ENCODE measurements at places on chromosomes 11 and 22.
A peak's percentile ranks its signal among the peaks of the same experiment; 100 is the strongest.

GRCh38 chr11:29063630-29064361 lies 953.0 kb downstream of the KCNA4 start:
- no peak for DNase-seq

GRCh38 chr11:75813124-75813523 lies 1.9 kb upstream of the UVRAG start:
- DNase-seq, result no peak

DNA sequence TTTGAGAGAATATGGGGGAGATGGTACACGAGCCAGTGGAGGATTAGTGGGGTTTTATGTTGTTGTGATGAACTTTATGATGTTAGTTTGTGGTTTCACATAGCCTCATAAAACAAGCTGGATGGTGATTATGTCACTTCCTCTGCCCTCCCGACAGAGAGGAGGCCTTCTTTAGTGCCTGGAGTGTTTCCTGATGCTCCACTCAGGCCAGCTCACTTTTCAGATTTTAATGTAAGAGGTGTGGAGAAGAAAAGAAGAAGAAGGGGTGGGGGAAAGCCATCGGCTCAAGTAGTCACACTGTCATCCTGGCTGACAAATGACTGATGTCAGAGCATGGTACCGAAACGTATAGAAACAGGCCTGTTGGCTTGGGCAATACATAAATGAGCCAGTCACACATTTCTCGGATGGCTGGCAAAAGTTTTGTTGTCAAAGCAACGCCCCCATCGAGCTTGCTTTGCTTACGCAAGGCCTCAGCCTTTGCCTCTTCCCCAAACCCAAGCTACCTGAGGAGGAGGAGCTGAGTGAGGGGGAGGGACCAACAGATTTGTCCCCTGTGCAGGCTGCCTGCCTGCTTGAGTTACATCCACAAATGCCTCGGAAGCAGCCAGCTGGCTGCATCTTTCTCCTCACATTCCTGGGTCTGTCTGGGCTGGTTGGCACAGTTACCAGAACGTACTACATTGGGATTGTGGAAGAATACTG lies at the start of gene HEPHL1:
HEPHL1 (plus strand) TSS at position 578 of the 705 bp plus-strand sequence; CDS start at position 593, 15 bp downstream.
- DNase-seq, result no peak

GRCh38 chr11:64720167-64720566 lies 2.8 kb downstream of the NRXN2 start:
- DNase-seq, result no peak

- no peak for DNase-seq
Observed at GRCh38 chr22:25493794-25494193, 70.7 kb upstream of the GRK3 start.

GRCh38 chr22:47795477-47796127 lies 1033.2 kb downstream of the TBC1D22A start:
- no peak for DNase-seq

DNA sequence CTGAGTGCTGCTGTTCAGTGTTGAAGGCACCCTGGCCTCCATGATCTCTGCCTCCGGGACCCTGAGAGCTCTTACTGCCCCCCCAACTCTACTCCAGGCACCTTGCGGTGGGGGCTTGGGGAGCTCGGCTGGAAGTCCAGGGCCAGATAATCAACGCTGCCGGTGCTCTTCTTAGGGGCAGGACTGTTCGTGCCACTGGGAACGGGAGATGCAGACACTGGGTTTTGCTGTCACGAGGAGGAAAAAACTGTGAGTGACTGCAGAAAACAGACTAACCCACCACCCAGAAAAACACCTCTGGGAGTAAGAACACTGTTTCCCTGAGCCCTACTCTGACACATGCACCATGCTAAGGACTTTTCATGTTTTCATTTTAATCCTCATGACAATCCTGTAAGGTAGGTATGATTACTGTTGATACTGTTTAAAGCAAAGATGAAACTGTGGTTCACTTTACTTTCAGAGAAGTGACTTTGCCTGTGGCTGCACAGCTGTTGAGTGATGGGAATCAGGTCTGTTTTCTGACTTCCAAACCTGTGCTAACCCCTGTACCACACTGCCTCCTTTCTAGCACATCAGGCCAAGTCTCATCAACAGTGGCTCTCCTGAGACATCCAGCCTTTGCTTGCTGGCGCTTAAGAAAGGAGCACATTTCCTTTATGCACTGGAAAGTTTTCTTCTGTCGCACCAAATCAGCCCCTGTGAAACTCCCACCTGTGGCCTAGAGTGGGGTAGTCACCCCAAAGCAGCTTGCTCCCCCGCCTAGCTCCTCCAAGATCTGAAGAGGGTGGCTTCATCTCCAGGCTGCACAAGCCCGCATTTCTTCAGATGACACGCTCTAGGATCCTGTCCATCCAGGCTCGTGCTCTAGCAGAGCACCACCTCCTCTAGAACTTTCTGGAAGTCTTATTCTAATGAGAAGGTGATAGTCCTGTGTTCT lies 31.8 kb downstream of the USP35 start:
- DNase-seq, result no peak

DNA sequence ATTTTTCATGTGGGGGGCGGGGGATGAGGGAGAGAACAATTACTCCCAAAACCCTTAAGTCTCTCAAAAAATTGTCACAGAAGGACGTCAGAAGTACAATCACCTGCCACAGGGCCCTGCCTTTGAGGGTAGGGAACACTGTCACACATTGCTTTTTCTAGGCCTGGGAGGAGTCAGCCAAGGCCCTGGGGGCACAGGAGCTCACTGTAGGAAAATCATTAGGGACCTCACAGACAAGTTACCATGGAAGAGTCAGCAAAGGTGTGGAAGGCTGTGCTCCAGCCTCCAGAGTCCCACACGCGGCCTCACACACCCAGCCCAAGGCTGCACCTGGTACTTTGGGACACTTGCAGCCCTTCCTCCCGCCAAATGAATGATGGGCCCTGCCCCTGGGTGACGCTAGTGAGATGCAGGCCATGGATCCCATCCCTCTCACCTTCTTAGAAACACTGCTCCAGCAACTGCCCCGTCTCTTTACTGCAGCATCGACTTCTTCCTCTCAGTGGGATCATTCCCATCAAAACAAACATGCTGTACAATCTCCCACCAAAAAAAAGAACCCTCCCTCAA lies 3.3 kb downstream of the PLEKHA7 start:
- DNase-seq, result no peak

- DNase-seq, result peak; percentile 64
Observed at GRCh38 chr11:128172046-128172878, 415.1 kb downstream of the ETS1 start.

DNA sequence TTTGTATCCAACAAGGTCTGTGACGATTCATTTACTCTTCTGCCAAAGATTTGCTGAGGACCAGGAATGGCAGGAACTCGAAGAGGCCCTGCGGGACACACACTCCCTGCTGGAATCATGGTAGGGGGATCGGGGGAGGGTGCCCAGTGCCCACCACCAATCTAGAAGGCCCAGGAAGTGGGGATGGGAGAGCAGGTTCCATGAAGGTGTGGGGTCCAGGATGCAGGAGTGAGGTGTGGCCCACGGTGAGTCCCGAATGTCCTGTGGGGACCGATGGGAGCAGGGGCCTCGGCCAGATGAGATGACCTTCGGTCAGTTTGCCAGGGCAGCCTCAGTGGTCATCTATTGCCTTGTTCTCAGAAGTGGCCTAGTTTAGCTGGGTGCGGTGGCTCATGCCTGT lies 492.7 kb downstream of the BRD1 start:
- no peak for DNase-seq

DNA sequence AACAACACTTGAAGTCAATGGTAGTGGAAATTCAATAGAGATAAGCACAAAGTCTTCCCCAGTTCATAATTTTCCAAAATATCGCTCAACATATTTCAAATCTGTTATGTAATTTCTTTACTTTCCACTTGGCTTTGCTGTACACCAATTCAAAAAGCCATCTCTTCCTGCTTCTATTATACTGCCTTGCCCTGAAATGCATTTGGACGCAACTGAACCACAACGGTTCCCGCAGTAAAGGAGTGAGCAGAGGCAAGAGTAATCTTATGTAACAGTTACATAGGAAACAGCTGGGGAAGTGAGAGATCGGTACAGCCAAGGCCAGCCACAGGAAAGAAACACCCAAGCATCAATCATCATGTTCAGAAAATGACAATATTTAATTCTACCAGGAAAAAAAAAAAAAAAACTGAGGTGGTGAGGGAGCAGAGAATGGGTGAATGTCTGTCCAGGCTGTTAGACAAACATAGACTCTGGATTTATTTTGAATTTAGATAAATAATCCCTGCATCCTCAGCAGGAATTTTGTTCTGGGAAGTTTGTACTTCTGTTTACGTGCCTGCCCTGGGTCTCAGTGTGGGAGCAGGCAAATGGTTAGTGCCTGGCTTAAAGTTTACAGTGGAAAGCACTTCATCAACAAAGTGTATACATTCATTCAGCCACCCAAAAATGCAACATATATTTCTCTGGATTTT lies 392.2 kb downstream of the ETS1 start:
- DNase-seq, result no peak

GRCh38 chr11:115527534-115528125 lies 23.4 kb upstream of the CADM1 start:
- no peak for DNase-seq

DNA sequence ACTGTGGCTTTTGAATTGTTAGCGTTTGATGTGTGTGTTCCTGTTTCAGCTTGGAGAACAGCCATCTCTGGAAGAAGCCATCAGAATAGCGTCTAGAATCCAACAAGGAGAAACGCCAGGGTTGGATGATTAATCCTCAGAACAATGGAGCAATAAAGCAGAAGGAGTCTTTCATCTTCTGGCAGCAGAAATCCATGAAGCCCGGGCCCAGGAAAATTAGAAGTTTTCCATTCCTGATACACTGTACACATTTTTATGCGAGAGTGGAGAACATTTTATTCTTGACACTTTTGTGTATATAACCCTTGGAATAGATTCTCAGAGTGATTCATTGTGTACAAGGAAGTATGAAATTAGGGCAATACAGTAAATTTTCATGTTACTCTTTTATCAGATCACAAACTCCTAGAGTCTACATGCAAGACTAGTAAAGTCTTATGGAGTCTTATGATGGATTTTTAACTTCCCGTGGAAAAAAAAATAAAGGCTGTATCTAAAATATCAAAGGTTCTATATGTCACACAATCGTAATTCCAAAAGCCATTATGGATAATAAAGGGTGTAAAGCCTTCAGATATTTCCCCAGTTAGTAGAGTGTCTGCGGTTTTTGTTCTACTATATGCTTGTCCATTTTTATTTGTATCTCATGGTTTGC lies 45.9 kb upstream of the WEE1 start:
- no peak for DNase-seq

DNA sequence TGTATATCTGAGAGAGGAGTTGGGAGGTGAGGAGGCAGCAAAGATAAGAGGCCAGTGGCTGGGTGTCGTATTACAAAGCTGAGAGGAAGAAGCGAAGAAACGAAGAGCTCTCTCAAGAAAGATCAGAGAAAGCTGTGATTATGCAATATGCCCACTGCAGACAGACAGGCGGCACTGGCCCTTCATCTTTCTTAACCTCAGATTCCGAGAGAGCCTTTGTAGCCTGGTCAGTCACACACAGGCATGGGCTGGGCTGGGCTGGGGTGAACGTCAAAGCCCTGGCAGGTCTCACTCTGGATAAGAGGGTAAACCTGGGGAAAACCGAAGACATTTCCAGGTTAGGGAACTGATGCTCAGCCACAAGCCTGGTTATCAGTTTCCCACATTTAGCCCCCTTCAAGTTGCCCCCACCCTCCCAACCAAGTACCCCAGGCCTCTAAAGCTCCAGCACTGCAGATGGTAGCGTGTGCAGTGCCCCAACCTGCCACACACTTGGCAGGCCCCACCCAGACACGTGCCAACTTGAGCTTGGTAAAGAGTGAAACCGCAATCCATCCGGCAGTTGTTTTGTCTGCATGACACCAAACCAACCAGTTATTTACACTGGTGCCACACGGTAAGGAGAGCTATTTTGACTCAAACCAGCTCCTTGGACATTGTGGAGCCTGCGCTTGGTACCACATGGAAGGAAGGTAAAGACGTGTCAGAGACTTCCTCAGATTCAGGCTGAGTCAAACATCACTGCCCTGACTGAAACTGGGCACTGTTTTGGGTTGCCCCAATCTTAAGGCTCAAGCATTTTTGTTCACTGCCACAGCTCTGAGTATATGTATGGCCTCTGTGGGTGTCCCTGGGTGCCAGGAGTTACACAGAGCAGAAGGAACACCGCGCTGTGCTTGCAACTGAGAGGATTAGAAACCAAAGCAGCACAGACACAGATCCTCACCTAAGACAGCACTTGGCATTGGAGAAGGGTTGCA lies 135.9 kb downstream of the FDX1 start:
- DNase-seq, result no peak

DNA sequence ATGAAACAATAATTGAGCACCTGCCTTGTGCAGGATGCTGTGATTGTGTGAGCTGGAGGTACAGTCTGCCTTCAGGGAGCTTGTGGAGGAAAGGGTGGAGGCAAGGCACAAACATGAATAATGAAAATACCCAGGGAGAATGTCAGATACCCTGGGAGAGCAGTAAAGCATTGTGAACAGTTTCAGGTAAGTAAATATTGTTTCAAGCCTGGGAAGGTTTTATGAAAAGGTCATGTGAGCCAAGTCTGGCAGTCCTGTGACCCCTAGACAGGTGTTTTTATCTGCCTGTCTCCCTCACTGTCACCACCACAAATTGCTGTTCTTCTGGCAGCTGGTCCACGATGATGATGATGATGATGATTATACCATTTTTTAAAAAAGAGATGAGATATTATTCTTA lies 32.0 kb downstream of the SPECC1L start:
- DNase-seq, result no peak

- DNase-seq, result no peak
Observed at GRCh38 chr22:32764330-32765131, 37.0 kb upstream of the TIMP3 start.

- no peak for DNase-seq
Observed at GRCh38 chr22:20424932-20425565, 12.6 kb downstream of the SCARF2 start.

DNA sequence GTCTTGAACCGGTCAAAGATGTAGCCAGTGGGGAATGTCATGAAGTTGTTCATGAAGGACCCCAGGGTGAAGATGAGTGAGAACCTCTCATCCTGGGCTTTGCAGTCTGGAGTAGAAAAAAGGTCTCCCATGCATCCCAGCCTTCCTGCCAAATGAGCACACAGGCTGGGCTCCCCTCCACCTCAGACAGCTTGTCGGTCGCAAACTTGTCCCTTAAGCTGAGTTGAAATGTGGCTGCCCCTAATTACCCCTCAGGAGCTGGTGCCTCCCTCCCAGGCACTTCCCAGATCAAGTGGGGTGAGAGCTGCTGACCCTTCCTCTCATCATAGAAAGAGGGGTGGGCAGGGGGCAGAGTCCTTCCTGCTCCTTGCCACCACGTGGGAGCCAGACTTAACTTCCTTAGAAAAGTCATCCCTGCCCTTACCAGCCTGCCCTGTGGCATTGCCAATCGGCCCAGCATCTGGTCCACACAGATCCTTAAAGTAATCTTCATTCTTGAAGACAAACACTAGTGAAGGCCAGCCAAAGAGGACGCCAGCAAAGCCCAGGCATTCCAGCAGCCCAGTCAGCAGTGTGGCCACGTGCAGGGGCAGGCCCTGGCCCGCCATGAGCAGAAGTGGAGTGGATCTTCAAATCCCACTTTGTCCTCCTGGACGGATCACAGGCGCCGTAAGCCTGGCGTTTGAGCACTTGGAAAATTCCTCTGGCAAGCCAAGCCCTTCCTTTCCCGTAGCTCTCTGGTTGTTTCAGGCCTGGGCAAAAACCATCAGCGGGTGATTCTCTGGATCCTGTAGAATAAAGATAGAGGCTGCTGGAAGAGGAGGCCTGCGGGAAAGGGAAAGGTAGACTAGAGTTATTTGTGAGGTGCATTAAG lies 1.1 kb downstream of the SLC43A3 start:
- DNase-seq, result no peak

GRCh38 chr11:64878223-64878493 lies 263 bp downstream of the EHD1 start:
- no peak for DNase-seq
